Fibroblast of skin of abdomen (primary cell): ENCODE measurements at places on chromosomes 12 and 14.

DNA sequence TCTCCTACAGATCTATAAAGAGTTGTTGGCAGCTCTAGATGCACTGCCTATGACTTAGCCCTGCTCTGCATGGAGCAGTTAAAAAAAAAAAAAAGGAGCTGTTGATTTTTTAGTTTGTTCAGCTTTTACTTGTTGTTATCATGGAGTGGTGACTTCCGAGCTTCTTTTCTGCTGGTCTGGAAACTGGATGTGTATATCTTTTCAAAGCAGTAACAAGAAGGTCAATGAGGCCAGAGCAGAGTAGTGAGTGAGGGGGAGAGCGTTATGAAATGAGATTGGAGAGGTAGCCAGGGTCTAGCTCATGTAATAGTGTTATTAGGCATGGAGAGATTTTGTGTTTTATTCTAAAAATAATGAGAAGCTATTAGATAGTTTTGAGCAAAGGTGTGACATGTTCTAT lies 13.2 kb upstream of the TUBA1B start:
- no peak for DNase-seq

GRCh38 chr12:75257510-75257909 lies 47.9 kb upstream of the KCNC2 start:
- DNase-seq = no peak

GRCh38 chr12:27968972-27969623 lies 3.4 kb downstream of the PTHLH start:
- no peak for DNase-seq

GRCh38 chr12:21631367-21631766 lies 26.3 kb downstream of the LDHB start:
- DNase-seq = no peak

GRCh38 chr14:22178333-22178839 lies 410.6 kb downstream of the DAD1 start:
- no peak for DNase-seq

DNA sequence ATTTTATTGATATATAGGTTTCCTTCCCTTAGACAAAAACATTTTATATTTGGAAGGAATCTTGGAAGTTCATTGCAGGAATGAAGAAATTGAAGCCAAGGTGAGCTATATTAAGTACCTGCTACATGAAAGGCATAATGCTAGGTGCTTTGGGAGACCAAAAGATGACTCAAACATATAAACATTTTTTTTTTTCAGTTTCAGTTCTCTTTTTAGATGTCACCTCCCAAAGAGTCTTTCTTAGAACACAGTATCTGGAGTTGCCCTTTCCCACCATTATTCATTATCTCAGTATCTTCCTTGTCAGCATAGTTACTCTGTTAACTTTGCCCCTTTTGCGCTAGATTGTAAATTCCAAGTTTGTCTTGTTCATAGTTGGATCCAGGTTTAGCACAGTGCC lies 1.1 kb downstream of the LIN52 start:
- no peak for DNase-seq

DNA sequence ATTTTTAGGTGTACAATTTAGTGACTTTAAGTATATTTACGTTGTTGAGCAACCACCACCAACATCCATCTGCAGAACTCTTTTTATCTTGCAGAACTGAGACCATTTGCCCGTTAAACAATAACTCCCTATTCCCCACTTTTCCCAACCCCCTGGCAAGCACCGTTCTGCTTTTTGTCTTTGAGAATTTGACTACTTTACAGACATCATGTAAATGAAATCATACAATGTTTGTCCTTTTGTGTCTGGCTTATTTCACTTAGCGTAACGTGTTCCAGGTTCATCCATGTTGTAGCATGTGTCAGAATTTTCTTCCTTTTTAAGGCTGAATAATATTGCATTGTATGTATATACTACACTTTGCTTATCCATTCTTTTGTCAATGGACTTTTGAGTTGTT lies 201.5 kb downstream of the DACT1 start:
- DNase-seq = no peak

DNA sequence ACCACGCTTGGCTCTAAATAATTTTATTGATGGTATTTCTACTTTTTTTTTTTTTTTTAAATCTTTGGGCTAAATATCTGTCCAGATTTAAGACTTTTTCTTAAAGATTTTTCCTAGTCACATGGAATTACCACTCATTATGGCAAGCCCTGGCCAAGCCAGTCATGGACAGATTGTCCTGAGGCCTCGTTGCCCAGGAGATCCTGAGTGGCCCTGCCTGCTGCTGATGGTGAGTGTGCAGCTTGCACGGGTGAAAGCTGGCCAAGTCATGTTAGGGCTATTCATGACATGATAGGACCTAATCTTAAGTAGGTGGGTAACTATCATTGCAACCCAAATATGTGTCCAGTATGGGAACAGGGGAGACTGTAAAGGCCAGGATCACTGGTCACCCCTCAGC lies 27.8 kb downstream of the GUCY2C start:
- DNase-seq = no peak

DNA sequence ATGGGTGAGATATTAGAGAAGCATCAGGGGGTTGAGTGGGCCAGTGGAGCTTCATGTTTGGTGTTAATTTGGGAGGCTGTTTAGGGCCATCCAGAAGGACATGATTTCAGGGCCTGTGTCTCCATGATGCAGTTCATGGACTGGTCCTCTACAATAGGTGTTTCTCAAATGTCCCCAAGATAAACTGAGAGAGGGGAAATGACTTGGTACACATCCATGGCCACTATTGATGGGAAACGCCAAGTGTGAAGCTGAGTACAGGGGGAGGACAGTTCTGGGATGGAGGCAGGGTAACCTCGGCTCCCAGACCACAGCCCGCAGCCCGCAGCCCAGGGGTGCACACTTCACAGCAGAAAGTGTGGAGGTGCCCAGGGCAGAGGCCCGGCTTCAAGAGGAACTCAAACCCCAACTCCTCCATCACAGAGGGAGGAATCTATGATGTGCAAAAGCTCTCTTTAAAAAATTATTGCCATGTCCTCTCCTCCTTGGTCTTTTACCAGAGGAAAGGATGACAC lies 33.3 kb downstream of the CACNA2D4 start:
- DNase-seq = no peak

DNA sequence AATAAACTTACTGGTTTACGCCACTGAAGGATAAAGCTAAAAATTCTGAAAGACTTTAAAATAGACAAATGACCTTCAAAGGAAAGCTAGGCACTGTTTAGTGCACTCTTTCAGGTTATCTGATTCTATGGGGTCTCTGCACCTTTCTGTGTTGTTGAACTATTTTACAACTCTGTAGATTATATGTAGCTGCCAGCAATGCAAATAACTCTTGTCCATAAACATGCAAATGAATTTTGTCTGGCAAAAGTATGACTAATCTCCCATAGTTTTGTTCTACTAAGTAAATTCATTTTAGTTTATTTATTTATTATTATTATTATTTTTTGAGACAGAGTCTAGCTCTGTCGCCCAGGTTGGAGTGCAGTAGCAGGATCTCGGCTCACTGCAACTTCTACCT lies 266.3 kb upstream of the CCDC196 start:
- no peak for DNase-seq

DNA sequence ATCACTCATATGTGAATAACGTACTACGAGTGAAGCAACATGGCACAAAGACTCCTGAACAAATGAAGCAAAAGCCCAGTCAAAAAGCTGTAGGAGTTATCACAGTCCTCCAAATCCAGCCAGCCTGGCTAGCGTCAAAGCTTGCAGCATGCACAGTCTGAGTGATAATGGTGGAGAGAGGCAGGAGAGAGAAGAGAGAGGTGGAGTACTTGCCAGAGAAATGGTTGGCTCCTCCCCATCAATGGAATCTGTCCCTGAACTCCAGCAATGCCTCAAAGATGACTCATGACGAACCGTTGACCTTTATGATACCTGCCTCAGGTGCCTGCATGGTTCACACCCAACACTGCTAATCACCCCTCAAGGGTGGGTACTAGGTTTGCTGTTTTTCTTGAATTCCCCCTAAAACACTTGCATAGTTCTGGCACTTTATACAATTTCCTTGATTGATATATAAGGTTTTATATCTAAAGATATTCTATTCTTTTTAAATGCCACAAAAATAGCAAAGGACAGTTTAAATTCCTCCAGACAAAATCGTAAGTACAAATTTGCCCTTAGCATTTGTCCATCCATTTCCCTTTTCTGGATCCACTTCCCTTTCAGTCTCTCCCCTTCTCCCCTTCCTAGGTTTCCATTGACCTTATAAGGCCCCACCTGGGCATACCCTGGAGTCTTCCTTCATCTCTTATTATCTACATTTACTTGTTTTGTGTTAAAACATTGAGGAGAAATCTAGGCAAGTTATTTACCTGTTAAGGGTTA lies 10.2 kb downstream of the ARHGDIB start:
- no peak for DNase-seq

DNA sequence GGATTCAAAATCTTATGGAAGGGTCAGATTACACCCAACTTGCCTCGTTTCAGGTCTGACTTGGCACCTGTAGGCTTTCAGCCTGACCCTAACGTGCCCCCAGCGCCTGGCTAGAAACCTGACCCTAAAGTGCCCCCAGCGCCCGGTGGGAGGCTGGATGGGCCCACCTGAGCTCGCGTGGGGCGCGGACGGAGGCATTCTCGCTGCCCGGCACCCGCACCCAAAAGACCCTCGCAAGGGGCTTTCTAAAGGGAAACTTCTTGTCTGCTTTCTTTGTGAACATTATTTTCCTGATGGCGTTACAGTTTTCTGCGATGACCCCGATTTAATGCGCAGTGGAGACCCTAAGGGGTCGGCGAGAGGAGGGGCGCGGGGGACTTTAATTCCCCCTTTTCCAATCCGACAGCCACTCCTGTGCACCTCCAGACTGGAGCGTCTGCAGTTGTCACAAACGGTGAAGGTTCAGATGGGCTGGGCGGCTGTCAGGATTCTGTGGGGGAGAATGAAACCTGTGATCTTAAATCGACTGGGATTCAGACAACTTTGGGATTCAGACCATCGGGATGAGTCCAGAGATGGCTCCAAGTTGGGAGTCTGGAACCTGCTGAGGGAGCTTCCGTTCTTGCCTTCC lies 751 bp upstream of the HRK start:
- no peak for DNase-seq

GRCh38 chr12:124792156-124792555 lies 71.5 kb downstream of the SCARB1 start:
- no peak for DNase-seq

DNA sequence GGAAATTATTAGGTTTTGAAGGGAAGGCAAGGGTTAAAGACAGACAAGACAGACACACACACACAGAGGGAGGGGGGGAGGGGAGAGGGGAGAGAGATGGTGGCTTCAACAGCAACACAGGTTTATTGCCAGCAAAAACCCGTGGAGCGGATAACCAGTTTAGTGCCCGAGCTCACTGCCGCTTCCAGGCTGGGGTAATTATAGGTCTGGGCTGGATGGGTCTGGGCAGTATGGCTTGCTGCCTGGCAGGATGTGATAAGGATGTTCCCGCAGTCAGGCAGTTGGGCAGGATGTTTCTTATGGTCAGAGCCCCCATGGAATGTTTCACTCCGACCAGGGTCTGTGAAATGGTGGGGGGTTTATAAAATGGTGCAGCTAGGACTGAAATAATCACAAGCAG lies 4.4 kb upstream of the TDRD9 start:
- no peak for DNase-seq

- DNase-seq = no peak
Observed at GRCh38 chr12:124191024-124191359, 103.9 kb upstream of the RFLNA start.

DNA sequence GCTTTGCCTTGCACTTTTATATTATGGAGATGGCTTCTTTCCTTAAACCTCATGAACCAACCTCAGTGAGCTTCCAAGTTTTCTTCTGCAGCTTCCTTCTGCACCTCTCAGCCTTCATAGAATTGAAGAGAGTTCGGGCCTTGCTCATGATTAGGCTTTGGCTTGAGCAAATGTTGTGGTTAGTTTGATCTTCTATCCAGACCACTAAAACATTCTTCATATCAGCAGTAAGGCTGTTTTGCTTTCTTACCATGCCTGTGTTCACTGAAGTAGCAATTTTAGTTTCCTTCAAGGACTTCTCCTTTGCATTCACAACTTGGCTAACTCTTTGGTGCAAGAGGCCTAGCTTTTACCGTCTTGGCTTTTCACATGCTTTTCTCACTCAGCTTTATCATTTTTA lies 125.4 kb downstream of the SNAPC1 start:
- DNase-seq = no peak

DNA sequence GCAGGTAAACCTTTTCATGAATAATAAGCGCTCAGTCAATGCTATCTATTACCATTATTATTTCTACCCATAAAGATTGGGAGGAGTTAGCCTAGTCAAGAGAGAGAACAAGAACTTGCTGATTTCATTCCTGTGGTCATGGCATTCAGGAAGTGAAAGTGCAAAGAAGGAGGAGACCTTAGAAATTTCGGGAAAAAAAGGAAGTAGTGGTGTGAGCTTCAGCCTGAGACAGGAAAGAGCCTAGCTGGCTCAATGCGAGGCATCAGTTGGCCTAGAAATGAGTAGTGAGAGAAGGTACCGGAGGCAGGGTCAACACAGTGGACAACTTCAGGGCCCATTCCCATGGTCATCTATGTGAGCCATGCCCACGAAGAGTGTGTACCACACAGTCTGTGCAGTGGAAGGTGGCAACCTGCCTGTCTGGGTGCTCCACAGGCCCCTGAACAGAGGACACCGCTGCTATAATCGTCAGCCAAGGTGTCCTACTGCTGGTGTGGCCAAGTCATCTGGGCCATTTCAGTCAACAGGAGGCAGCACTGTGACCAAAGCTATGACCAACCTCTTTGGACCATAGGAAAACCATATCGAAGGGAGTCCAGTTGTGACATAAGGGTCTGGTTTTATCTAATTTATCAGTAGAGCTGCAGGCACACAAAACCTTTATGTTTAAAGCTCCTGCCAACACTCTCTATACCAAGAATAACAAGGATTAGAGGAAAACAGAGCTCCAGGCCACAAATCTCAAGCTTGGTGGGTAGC lies 16.2 kb upstream of the STON2 start:
- DNase-seq = no peak
